Epithelial cell of umbilical artery (primary cell): ENCODE measurements at places on chromosomes 3 and 15. TPM values are rescaled to one million over a fixed set of nuclear protein-coding genes. Genes with fewer than 3 reads are reported as not detected.

CRABP1 gene
- not detected in 2 replicates for total RNA-seq

FBXO45 gene
- total RNA-seq: 15.6 and 26.9 TPM in 2 replicates

NRG4 gene
- not detected in 2 replicates for total RNA-seq

SMAD6 gene
- 12.2 and 21.4 TPM in 2 replicates for total RNA-seq

CCNB2 gene
- 43.2 and 52.7 TPM in 2 replicates for total RNA-seq

SCG3 gene
- not detected in 2 replicates for total RNA-seq

CCDC54 gene
- not detected in 2 replicates for total RNA-seq

C15orf40 gene
- total RNA-seq: 3.0 and 14.0 TPM in 2 replicates

ARL13B gene
- 9.1 and 12.6 TPM in 2 replicates for total RNA-seq

TP63 gene
- not detected in 2 replicates for total RNA-seq

COL6A5 gene
- total RNA-seq: not detected in 2 replicates

HRG gene
- total RNA-seq: not detected in 2 replicates

GADL1 gene
- total RNA-seq: 0.32 TPM in 1 of 2 replicates, not detected in the other

CALML4 gene
- total RNA-seq: 1.9 and 4.9 TPM in 2 replicates

SLC22A14 gene
- total RNA-seq: not detected in 2 replicates

CD86 gene
- total RNA-seq: not detected in 2 replicates

PRKAR2A gene
- total RNA-seq: 42.2 and 86.3 TPM in 2 replicates

ECE2 gene
- not detected in 2 replicates for total RNA-seq

VWA5B2 gene
- total RNA-seq: not detected in 2 replicates
